NCI-H524 (cell line): ENCODE measurements at places on chromosomes 4 and X.

GRCh38 chr4:85555206-85555605 is 80.3 kb downstream of the ARHGAP24 start:
- DNase-seq = no peak

DNA sequence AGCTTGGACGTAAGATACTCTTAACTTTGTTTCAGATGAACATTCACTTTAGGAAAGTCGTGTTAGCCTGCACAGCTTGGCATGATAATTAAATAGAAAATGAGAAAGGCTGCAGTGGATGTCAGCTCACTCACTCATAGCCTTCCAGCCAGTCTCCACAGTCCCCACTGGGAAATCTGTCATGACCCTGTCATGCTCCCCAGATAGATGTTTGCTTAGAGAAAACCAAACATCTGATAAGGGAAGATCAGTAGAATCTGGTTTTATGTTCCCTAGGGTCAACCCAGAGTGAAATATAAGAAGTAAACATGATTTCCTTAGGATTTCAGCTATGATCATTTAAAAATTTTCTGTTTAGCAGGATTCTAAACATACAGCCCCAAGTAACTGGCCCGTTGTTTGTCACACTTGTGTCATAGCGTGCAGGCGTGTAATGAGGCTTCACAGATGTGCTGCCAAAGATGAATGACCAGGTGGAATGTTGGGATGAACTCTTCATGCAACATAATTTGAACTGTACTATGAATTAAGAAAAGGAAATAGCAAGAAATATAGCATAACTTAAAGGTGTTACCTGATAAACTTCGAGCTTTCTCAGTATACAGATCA is 180.1 kb downstream of the BANK1 start:
- DNase-seq = no peak

DNA sequence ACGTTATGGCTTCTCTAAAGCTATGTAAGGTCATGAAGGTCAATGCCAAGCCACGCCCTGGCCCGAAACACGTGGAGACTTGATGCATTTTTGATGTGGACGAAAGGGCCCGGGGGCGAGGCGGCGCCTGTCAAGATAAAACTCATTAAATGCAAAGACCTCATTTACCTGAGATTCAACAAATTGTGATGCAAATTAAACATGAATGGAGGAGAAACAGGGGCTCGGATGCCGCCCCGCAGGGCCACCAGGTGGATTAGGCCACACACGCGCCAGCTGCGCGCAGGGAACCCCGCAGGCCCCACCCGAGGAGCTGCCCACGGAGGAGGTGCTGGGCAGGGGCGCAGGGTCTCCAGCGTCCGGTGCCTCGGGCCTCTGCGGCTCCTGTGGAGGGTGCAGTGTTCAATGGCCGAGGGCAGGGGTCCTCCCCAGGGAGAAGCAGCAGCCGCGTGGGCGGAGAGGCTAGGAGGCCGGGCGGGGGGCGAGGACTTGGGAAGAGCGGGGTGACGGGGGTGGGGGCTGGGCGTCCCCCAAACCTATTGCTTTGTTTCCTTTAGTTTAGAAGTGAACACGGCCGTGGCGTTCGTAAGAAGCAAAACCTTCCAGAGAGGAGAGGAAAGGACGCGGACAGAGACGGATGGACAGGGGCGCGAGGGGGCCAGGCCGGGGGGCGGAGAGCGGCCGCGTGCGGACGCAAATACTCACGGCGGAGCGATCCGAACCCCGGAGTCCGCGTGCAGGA is 40.4 kb downstream of the CPLX1 start:
- DNase-seq = no peak

- DNase-seq = no peak
Observed at GRCh38 chrX:70134116-70134477, 850 bp downstream of the IGBP1 start.

DNA sequence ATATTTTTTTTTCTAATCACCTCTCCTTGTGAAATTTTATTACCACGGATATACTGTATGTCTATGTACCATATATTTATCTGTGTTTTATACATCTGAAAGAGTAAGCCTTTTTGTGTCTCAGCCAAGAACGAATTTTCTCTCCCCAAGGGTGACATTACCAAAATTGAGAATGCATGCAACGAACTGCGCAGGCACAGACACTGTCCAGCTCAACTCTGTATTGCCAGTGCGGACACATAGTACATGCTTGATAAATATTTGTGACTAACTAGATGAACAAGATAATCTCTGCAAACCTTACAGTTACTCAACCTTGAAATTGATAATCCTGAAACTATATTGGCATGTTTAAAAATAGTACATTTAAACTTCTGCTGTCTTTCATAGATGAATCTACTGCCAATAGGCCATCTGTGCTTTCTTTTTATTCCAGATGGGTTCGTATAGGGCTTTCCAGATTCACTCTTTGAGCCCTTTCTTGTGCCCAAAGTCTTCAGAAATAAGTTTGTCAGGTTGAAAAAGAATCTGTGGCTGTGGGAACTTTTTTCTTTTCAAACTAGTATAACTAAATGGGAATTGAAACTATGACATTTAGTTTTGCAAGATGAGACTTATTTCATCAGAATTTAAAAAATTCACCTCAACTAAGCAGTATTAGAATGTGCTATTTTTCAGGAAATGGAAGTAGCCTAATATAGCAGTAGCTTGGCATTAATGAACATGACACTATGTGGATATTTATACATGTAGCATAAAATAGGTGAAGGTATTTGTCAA is 38.9 kb downstream of the DTHD1 start:
- DNase-seq = no peak

DNA sequence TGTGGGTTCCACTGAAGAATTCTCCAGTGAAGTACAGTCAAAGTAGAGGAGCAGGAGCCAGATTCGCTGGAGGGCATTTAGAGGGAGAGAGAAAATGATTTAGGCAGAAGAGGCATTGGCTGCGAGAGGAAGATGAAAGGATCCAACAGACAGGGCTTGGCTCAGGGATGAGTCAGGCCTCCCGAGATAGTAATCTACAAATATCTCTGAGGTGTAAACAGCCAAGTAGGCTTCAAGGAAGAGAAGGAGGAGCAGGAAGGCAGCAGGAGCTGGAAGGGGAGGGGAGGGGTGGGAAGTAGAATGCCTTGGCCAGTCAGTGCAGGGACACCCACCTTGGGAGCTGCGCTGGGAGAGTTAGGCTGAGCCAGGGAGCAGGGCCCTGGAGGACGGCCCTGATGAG is 55.5 kb downstream of the PJA1 start:
- no peak for DNase-seq

DNA sequence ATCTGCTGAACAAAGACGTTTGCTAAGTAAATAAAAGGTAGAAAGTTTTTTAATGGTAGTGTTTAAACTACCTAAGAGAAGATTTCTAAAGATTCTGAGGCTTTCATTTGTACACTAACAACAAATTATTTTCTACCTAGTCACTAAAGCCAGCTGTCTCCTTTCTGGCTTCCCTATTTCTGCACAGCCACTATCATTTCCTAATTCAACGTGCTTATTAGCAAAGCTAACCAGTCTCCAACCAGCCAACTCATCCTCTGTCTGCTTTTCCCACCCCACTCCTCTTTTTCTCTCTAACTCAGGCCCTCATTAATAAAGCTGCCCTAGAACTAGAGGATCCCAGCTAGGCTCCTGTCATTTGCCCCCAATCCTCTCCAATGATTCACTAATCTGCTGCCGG is 118.2 kb downstream of the ZNF827 start:
- DNase-seq = no peak

DNA sequence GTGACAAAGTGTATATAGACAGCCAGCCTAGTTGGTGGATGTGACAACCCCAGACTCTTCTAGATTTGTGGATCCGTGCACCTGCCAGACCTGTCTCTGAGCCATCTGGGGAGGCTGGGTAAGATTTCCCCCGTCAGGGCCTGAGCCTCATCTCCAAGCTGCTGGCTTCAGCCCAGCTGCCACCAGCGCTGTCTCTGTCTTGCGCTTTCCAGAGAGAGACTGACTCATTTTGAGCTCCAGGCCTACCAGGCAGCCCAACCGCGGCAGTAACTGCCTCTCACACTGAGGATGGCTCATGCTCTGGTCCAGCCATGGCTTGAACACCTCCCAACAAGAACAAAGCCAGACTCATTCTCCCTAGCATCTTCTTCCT is 26.4 kb downstream of the NOP14 start:
- DNase-seq = peak; percentile 51

DNA sequence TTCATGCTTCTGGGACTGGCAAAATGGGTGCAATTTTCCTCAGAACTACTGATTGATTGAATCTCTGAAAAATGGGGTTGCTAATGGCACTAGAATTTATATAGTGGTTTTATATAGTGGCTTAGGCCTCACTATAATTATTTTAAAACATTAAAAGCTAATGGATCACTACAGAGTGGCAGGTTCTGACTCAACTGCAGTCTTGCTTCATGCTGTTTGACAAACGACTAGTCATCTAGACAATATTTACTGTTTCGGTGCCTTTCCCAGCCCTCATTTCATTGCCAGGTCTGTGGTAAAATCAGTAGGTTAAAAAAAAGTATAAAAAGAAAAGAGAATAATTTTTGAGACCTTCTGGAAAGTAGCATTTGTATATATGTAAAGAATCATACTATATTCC is 352.8 kb upstream of the ATOH1 start:
- DNase-seq = no peak

DNA sequence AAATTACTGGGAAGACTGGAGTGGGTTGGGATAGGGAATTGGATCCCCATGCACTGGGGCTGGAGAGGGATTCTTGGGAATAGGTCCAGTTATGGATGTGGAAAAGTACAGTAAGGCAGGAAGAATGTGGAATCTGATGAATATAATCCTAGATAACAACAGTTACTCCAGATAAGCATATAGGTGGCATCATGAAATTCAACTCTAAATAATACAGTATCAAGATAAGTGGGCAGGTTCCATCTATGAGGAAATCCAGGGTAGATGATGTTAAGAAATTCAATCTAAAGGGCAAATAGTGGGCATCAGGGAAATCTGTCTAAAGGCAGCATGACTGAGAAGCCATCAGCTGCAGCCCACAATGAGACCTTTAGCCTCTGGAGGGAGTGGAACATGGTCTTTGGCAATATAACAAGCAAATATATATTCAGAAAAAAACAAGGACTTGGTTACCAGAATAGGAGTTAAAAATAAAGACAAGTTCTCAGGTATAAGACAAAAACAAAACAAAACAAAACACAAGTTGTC is 1.2 kb downstream of the DTHD1 start:
- no peak for DNase-seq

DNA sequence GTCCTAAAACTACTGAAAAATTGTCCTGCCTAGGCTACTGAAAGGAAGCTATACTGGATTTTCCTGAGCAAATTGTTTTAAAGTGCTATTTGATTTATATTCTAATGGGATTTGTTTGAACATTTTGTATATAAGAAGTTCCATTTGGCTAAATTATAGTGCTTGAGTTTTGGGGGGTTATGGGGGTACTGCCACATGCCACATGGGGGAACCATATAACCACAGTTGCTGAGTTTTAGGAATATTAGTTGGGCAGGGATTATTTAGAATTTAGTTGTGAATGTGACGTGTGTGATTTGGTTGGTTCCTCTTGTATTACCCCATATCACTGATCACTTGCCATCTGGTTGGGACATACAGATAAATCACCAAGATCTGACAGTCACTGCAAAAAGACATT is 224.5 kb upstream of the TAPT1 start:
- DNase-seq = peak; percentile 24

GRCh38 chrX:1486749-1487361 is 34.1 kb upstream of the ASMTL start:
- DNase-seq = no peak

DNA sequence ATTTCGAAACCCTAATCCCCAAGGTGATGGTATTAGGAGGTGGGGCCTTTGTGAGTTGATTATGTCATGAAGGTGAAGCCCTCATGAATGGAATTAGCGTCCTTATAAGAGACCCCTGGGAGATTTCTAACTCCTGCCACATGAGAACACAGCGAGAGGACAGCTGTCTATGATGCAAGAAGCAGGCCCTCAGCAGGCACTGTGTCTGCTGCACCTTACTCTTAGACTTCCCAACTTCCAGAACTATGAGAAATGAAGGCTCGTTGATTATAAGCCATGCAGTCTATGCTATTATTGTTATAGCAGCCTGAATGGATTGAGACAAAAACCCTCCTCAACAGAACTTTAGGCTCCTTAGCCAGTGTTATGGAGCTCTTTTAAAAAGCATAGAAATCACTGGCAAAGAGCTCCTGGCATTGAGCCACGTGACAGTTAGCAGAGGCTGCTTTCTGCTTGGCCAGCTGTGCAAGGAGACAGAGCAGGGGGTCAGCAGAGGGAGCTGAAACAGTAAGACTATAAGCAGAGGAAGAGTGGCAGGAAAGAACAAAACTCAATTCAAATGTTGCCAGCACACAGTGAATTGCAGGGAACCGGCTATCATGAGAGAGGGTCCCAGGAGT is 219.2 kb upstream of the FAT1 start:
- DNase-seq = peak; percentile 53

DNA sequence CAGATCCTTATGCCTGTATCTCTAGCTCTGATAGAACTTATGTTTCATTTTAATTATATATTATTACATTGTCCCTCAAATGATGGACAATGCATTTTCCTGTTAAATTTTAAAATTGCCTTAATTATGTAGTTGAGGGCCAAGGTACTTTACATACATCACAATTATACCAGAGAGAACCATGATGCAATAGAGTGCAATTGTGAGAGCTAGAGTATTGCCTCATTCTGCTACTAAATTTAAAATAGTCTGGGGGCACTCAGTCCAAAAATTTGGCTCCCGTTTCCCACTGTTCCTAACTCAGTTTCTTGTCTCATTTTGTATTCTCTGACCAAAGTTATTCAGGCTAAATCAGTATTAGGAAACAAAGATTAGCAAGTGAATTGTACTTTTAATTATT is 378.5 kb upstream of the ZFP42 start:
- DNase-seq = no peak

GRCh38 chrX:10474913-10475568 is 145.3 kb downstream of the MID1 start:
- no peak for DNase-seq

DNA sequence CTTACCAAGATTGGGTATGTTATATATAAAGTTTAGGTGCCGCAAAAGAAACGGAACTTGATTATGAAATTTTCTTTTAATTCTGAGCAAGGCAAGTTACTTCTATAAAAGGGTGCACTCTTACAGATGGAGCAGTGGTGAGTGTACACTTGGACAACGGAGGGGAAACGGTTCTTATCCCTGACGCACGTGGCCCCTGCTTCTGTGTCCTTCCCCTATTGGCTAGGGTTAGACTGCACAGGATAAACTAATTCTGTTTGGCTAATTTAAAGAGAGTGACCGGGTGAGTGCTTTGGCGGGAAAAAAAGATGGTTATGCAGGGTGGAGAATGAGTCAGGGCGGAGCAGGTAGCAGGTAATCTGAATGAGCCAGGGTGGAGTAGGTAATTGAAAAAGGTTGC is 149.5 kb downstream of the GC start:
- no peak for DNase-seq

GRCh38 chr4:70559211-70559830 is 32.7 kb upstream of the AMBN start:
- DNase-seq = peak; percentile 55

GRCh38 chr4:76611616-76612207 is 176.7 kb downstream of the SHROOM3 start:
- no peak for DNase-seq

- DNase-seq = no peak
Observed at GRCh38 chr4:48429709-48430474, 53.3 kb upstream of the SLC10A4 start.
